ENCODE measurements at places on chromosomes 1 and 21.

DNA sequence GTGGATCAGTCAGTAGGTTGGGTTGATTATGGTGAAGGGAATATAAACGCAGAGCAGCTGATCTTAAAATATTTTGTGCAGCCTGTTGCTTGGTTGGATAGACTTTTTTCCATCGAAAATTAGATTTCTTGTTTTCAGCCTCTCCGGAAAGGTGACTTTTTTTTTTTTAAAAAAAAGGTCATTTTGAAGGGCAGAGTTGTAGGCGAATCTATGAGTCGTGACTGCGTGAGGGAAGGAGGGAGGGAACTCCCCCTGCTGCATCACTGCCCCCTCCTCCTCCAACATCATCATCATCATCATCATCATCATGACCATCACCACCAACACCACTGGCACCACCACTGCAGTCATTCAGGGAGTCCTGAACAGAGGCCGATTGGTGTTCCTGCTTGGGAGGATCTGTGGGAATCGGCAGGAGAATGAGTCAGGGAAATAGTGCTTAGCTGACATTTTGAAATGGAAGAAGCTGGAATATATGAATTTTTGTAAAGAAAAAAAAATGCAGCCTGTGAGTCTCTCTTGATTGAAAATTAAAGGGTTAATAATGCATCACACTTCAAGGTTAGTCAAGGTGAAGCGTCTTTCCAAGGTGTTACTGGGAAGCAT is 1.2 kb downstream of the ATP1B1 start:
- no peak for DNase-seq

DNA sequence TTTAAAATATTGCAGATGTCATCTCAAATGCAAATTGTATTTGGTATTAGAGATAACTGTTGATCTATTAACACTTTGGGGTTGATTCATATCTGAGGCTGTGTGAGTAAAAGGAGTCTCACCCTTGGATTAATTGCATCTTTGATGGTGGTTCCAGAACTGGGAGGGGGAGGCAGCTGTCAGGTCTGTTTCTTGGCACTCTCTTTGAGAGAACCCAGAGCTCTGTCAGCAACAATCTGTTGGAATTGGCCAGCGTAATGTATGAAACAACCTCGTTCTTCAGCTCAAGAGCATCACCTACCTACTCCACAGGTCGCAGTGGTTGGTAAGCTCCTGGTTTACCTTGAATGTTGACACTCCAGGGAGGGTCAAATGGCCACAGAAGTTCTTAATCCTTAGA is 424.1 kb downstream of the CAMTA1 start:
- DNase-seq: no peak

GRCh38 chr1:62962901-62963776 is 179.2 kb downstream of the ATG4C start:
- DNase-seq: peak; percentile 50

DNA sequence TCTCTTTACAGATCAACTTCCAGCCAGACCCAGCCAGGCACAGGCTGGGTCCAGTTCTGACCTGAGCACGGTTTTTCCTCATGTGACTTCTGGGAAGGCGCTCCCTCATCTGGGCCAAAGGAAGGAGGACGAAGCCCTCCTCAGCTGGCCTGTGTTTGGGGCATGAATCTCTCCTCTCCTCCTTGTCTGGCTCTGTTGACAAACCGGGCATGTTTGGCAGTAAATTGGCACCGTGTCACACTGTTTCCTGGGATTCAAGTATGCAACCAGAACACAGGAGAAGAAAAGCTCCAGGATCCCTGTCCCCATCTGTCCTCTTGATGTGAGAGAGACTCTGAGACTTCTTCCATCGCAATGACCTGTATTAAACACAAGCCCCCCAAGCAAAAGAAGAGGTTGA is 18.3 kb downstream of the NECAP2 start:
- DNase-seq: no peak

GRCh38 chr1:20361805-20362381 is 71.2 kb downstream of the VWA5B1 start:
- DNase-seq: peak; percentile 32

GRCh38 chr1:47189844-47190508 is at the start of gene PDZK1IP1:
PDZK1IP1 (minus strand) TSS chr1:47190036; CDS start chr1:47189932, 104 bp downstream.
- no peak for DNase-seq

Measured in KBM-7 (cell line).